ENCODE measurements at places on chromosomes 7 and 10.

DNA sequence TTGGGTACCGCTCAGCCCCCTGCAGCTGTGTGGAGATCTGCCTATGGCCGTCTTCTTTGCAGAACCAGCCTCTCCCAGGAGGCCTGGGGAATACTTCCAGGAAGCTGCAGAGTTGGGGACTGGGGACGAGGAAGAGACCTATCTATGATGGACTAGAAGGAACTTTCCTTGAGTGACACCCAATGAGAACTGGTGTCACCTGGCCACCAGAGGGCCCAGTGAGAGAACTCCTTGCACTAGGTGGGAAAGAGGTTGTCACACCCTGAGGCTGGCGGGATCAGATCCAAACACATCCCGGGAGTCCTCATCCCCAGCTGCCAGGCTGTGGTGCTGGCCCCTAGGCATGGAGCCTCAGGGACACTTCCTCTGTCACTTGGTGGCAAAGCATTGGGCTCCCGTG, 4.9 kb upstream of the GRID2IP start:
- no peak for DNase-seq

DNA sequence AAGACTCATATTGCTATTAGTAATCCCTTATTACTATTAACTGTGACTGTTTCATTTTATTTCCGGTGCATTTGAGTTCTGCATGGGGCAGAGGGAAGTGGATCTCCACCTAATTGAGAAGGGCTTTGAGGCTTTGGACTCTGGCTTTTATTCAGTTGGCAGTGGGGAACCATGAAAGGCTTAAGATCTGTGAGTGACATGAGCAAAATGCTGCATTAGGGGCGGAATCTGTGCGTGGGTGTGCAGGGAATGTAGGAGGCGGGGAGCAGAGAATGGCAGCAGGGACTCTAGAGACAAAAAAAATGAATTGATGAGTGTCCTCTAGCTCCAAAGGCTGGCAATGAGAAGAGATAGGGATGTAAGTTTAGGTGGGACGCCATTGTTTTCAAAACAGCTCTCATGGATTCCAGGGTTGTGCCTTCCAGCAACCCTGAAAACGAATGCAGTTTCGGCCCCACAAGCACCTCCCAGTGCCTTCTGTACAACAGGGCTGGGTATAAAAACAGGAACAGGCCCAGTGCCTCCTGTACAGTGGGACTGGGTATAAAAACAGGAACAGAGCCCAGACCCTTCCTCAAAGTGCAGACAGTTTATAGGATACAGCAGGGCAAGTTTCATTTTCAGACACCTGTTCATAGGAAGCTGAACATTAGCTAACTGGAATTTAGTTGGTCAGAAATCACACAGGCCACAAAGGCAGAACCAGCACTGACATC, 663.3 kb upstream of the FOXK1 start:
- no peak for DNase-seq

- DNase-seq, result no peak
Observed at GRCh38 chr7:8338206-8338605, 76.2 kb upstream of the ICA1 start.

DNA sequence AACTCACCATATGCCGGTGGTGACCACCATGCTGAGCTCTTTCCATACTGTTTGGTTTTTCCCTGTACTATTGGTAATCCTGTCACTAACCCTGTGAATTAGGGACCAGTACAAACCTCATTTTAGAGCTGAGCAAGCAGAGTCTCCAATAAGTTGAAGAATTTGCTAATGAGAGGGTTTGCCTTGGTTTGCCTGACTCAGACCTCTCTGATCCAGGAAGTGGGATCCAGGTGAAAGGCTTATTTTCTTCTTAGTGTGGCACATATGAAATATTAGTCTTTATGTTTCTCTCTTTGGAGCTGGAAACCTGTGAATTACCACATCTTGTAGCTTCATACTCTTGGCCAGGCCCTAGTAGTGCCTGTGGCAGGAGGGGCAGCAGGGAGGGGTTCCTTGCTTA, 114.1 kb upstream of the IGFBP3 start:
- no peak for DNase-seq

GRCh38 chr10:57579926-57580325, 687.8 kb downstream of the IPMK start:
- DNase-seq, result no peak

GRCh38 chr10:129495698-129496097, 28.7 kb downstream of the MGMT start:
- DNase-seq, result no peak

DNA sequence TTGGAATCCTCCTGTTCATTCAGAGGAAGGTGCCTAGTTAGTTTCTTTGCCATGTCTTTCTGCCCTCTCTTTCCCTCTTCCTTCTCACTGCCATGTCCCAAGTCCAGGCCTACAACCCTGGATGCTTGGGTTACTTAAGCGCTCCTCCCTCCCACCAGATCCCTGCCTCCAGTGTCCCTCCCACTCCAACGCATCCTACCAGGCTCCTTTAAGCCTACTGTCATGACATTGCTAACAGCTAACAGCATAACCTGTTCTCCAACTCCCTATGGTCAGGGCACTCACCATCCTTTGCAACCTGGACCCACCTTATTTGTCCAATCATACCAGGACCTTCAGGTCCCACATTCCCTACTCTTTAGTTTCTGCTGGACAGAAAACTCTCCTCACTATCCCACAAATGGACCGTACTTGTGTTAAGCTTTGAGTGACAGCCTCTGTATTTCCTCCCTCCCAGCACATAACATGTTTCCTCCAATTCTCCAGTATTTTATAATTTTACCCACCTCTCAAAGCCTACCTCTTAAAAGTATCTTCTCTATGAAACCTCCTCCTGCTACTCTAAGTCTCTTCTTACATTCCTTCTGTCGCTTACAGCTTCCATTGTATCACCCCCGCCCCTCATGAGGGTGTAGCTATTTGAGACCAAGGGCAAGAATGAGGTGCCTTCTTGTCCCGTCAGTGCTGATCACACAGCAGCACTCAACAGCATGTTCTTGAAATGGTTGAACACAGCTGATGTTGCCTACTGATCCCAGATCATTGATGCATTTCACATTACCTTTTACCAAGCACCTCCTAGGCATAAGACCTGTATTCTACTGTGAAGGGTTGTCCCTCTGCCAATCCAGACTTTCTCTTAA, 1.7 kb downstream of the BLNK start:
- DNase-seq, result no peak

- DNase-seq, result no peak
Observed at GRCh38 chr10:49558190-49558589, 19.3 kb upstream of the ERCC6 start.

- no peak for DNase-seq
Observed at GRCh38 chr10:110737886-110738634, 93.9 kb downstream of the RBM20 start.

DNA sequence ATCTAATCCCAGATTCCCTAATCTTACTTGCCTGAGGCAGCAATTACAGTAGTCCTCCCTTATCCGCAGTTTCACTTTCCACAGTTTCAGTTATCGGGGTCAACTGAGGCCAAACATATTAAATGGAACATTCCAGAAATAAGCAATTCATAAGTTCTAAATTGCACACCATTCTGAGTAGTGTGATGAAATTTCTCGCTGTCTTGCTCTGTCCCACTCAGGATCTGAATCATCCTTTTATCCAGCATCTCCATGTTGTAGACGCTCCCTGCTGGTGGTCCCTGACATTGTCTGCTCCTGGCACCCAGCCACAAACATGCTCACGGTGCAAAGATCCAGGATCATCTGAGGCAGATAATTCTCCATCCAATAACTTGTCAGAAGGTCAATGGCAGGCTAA, 128.7 kb upstream of the CXCL12 start:
- DNase-seq, result no peak

GRCh38 chr7:85022064-85022697, 164.7 kb downstream of the SEMA3D start:
- no peak for DNase-seq

GRCh38 chr10:61189912-61190311, 245.9 kb upstream of the RHOBTB1 start:
- DNase-seq, result no peak

GRCh38 chr7:42930889-42931288, 1.1 kb downstream of the PSMA2 start:
- DNase-seq, result no peak

DNA sequence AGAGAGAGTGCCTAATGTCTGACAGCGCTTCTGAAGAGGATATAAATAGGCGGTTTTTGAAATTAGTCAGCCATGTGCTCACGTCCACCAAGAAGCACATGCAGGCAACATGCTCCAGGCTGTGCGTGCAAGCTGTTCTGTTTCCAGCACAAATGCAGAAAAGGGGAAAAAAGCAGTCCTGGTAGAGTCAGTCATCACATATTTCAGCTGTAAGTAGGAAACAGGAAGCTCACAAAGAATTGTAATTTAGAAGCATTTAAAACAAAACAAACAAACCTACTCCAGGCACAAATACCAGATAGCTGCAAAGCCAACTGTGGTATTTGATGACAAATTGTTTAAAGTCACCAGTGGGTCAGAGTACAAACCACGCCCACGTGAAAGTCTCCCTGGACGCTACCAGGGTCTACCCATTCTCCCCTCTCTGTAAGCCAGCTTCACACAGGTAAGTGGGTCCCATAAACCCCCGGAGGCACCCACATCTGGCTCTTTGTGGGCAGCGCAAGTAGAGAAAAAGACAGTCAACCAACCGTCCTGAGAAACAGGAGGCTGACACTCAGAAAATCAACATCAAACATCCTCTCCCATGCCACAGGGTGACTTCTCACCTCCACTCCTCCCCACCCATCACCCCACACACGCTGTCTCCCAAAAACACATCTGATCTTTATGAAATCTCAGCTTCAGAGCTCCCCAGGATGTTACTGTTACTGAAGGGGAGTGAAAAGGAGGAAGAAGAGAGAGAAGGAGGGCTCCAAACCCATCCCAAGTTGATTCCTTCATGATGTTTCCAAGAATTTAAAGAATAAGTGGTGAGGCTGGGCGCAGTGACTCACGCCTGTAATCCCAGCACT, 186.4 kb downstream of the FAM107B start:
- no peak for DNase-seq

GRCh38 chr10:50234486-50234885, 16.8 kb downstream of the ASAH2 start:
- no peak for DNase-seq

DNA sequence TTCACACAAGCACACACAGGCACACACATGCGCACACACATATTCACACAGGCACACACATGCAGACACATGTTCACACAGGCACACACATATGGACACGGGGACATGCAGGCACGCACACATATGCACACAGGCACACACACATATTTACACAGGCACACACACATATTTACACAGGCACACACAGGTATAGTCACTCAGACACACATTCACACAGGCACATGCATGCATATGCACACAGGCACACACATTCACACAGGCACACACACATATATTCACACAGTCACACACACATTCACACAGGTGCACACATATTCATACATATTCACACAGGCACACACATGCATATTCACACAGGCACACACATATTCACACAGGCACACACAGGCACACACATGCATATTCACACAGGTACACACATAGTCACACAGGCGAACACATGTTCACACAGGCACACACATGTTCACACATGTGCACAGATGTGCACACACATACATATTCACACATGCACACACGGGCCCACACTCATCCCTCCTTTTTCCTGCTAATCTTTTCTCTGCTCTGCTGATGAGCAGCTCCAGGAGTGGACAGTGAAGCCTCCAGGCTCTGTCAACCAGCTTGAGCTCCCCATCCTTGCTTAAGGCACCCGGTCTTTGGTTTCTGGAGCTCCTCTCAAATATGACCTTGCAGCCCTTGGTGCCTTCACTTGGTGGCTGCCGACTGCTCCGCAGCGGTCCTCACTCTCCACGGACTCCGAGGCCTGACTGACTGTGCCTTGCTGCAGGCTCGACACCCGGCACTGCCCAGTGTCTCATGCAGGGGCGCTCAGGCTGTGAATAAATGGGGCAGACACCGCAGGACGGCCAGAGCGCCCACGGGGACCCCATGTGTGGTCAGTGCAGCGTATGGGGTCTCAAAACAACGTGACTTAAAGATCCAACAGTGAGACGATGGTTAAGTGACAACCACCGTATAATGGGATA, 581.2 kb upstream of the MGMT start:
- DNase-seq, result no peak

DNA sequence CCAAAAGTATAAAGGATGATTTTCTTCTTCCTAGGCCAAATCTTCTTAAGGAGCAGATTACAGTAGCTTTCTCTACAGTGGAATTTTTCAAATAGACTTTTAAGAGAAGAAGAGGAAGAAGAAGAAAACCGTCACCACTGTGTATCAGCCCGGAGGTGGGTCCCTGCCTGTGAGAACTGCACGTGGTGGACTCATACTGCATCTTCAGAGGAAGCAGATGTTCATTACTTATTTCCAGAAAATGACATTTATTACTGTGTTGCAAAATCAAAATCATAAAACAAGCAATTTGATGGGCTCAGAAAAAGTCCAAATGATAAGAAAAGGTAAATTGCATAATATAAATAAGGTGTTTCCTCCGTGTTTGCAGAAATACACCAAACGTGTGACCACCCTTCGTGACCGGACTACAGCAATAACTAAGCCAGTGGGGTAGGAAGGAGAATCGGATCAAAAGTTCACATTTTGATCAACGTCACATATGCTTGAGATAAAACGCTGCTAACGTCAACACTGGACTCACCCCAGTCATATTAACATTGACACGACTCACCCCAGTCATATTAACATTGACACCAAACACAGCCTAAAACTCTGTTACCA, 179.2 kb downstream of the PTPRN2 start:
- no peak for DNase-seq

DNA sequence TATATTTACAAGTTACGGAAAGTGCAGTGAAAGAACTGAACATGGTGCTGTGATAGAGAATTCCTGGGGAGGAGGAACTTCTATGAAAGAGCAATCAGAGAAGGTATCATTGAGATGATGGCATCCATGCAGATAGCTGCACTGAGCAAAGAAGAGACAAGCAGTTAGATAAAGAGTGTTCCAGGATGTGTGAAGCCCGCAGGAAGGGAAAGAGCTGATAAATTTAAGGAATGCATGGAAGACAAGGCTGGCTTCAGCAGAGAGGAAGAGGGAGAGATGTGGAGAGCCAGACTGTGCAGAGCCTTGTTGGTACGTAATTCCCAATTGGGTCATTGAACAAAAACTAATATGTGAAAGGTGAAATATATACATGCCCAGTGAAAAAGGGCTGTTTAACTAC, 538.9 kb downstream of the INHBA start:
- DNase-seq, result no peak

GRCh38 chr10:12533151-12533550, 183.8 kb downstream of the CAMK1D start:
- DNase-seq, result no peak

All from dorsolateral prefrontal cortex (tissue), 122 donors.